CD8-positive, alpha-beta T cell (primary cell): ENCODE measurements at places on chromosomes 2 and 18. TPM values are rescaled to one million over a fixed set of nuclear protein-coding genes. Genes with fewer than 3 reads are reported as not detected.

DNA sequence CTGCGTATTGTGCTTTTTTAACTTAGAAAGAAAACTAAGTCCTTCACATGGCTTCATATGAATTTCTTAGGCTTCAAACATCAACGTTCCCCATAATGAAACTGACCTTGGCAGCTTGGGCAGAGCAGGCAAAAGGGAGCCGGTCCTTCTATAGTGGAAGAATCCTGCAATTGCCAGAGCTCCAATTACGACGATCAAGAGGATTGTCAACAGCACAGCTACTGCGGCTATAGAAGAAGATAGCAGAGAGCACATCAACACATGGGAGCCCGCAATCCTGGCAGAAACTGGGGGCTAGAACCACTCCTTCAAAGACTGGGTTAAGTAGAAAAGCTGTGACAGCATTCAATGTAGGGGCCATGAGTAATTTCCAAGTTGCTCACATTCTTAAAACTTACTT is 69.8 kb downstream of the DHRS9 start:
- no peak for DNase-seq

DNA sequence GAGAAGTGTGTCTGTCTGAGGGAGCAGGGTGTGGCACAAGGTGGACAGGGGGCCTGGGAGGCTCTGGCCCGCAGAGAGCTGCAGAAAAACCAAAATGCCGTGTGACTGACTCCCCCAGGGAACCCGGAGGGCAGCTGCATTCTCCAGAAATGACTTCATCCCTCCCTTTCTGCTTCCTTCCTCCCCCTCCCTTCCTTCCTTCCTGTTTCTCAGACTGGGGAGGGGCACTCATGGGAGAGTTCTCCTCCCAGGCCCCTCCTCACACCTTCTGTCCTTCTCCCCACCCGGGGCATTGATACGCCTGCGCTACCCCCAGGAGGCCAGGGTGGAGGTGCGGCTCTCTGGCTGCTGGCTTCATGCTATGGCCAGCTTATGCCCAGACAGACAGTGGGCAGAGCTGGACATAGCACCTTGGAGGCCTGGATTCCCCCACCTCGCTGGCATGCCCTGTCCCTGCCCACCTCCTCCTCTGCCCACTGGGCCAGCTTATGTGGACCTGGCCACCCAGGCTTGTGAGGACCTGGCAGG is 8.2 kb upstream of the GPR17 start:
- no peak for DNase-seq

DNA sequence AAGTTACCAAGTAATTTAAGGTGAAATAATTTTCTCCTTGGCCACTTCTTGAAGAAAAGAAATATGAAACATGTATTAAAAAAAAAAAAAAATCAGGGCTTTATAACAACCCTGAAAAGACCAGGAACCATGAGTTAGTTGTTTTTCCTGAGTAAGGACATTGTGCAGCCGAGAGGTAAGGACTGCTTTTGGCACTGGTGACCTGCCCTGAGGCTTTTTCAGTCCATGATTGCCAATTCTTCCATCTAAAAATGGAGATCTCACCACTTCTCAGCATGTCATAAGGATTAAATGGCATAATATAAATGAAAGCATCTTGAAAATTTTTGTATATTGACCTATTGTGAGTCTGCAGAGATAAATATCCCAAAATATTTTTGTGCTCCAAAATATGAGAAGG is 244.3 kb downstream of the NRXN1 start:
- no peak for DNase-seq

- no peak for DNase-seq
Measured at GRCh38 chr2:238924796-238925195, 76.9 kb downstream of the TWIST2 start.

DNA sequence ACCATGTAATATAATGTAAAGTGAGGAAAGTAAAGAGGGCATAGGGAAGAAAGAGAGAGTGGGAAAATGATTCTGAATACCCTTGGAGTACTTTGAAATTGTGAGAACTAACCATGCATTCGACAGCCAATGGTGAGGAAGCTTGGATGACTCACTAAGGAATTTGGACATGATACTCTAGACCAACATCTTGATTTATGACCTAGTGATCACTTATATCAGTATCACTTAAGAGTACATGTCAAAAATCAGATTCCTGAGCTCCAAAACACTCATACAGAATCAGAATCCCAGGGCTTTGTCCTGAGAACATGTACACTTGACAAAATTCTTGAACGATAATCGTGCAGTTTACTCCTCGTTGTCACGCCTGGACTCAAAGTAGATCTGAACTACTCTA is 1899.8 kb upstream of the PIK3C3 start:
- no peak for DNase-seq

GRCh38 chr2:112257575-112257974 is 2.7 kb upstream of the ZC3H8 start:
- DNase-seq = no peak

GRCh38 chr2:45005261-45006002 is 3.8 kb downstream of the SIX2 start:
- no peak for DNase-seq

GRCh38 chr2:171523088-171524017 is 1.1 kb downstream of the CYBRD1 start:
- no peak for DNase-seq

DNA sequence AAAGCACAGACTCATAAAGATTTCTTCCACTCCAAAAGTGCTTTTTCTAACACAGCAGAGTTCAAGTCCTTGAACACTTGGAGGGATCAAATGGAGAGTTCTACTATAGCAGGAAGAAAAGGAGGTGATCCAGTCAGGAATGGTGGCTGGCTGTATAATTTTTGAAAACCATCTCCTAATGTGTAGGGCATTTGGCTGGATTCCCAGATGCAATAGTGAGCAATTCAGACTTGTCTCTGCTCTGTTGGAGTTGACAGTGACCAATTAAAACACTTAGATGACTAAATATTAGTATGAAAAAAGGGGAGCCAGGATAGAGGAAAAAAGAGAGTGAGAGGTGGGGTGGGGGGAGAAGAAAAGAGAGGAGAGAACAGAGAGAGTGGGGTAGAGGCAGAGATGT is 5.3 kb upstream of the G6PC2 start:
- DNase-seq = no peak

GRCh38 chr18:37419315-37419714 is 146.3 kb downstream of the CELF4 start:
- no peak for DNase-seq

- no peak for DNase-seq
Measured at GRCh38 chr2:48198371-48198770, 292.1 kb upstream of the FBXO11 start.

DNA sequence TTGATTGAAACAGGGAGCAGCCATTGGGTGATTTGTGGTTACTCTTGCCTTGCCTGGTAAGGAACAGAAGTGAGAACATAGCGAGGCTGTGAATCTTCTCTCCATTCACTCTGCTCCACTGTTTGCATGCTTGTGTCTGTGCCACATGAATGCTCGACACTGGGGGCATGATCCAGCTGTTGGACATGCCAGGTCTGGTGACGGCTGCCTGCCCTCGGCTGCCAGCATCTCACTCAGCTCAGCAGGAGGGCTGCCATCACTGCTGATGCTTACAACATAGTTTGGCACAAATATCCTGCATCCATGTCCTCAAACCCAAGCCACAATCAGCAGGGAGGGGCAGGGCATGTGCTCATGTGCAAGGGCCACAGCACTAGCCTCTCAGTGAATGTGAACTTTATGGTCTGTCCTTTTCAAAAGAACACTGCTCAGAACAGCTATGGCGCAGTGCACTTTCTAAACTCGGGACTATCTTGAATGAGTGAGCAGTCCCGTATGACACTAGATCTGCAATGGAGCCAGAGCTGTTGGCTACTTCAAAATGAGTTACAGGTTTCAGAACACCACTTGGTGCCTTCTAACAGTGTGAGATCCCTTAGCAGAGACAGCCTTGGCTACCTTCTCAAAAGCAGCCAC is 126.3 kb downstream of the NRP2 start:
- DNase-seq = no peak

GRCh38 chr2:66170744-66171330 is 264.1 kb upstream of the MEIS1 start:
- DNase-seq = no peak

GRCh38 chr2:226213717-226214116 is 585.9 kb downstream of the IRS1 start:
- DNase-seq = no peak

Gene SPATA3
- not detected for total RNA-seq

Gene ALPP
- not detected for total RNA-seq

Gene GKN2
- not detected for total RNA-seq
